Skeletal muscle tissue (tissue), 5 donors: ENCODE measurements at places on chromosomes 4 and X. TPM values are rescaled to one million over a fixed set of nuclear protein-coding genes. Genes with fewer than 3 reads are reported as not detected.

The FGF13 gene
- total RNA-seq, result 48.5 TPM

The CXorf38 gene
- 6.3 TPM for total RNA-seq

The NXF2 gene
- total RNA-seq, result not detected

The CCDC149 gene
- total RNA-seq, result 5.7 TPM

The FOXP3 gene
- not detected for total RNA-seq

The CTAG1A gene
- total RNA-seq, result not detected

The MTMR8 gene
- 2.6 TPM for total RNA-seq

The EDA gene
- 11.0 TPM for total RNA-seq

The HMX1 gene
- not detected for total RNA-seq

The EDA2R gene
- 1.0 TPM for total RNA-seq

The TCEAL7 gene
- total RNA-seq, result 112 TPM

The BDH2 gene
- total RNA-seq, result 23.0 TPM

The SAGE1 gene
- total RNA-seq, result not detected

The PITX2 gene
- 16.2 TPM for total RNA-seq

The CHIC1 gene
- total RNA-seq, result 6.3 TPM

The CYTL1 gene
- total RNA-seq, result 2.1 TPM

The QRFPR gene
- total RNA-seq, result 0.52 TPM

The ACTRT1 gene
- not detected for total RNA-seq

The ALAS2 gene
- 301 TPM for total RNA-seq

The CYLC1 gene
- not detected for total RNA-seq

The GPR173 gene
- 2.1 TPM for total RNA-seq

The RHOXF2B gene
- total RNA-seq, result not detected

The CT47B1 gene
- total RNA-seq, result not detected

The SLC16A2 gene
- total RNA-seq, result 12.5 TPM

The MTNR1A gene
- total RNA-seq, result not detected

The HSFX4 gene
- not detected for total RNA-seq

The CENPVL2 gene
- not detected for total RNA-seq

The EMCN gene
- 10.4 TPM for total RNA-seq

The SMR3B gene
- total RNA-seq, result not detected

The EFHC2 gene
- total RNA-seq, result under 0.01 TPM

The FAM47E gene
- 0.52 TPM for total RNA-seq

The IGSF1 gene
- total RNA-seq, result 59.5 TPM

The MAML3 gene
- 3.1 TPM for total RNA-seq

The GPC4 gene
- 49.1 TPM for total RNA-seq

The GABRQ gene
- 0.52 TPM for total RNA-seq

The CYBB gene
- 41.2 TPM for total RNA-seq

The BRCC3 gene
- 4.2 TPM for total RNA-seq

The HNRNPH2 gene
- 53.2 TPM for total RNA-seq

The RIBC1 gene
- total RNA-seq, result 0.52 TPM

The RNF212 gene
- total RNA-seq, result 3.7 TPM

The AWAT2 gene
- total RNA-seq, result not detected

The PPARGC1A gene
- total RNA-seq, result 12.5 TPM

The STARD8 gene
- 8.9 TPM for total RNA-seq

The TEX13B gene
- not detected for total RNA-seq

The TMPRSS11F gene
- total RNA-seq, result not detected

The LIAS gene
- total RNA-seq, result 18.8 TPM

The ADGRG2 gene
- 7.8 TPM for total RNA-seq

The MAGEB1 gene
- total RNA-seq, result not detected

The GYG2 gene
- total RNA-seq, result 7.8 TPM

The CCDC158 gene
- total RNA-seq, result 1.0 TPM

The DDIT4L gene
- total RNA-seq, result 61.6 TPM

The ITM2A gene
- 321 TPM for total RNA-seq
